ENCODE measurements at places on chromosomes 3 and 15.

DNA sequence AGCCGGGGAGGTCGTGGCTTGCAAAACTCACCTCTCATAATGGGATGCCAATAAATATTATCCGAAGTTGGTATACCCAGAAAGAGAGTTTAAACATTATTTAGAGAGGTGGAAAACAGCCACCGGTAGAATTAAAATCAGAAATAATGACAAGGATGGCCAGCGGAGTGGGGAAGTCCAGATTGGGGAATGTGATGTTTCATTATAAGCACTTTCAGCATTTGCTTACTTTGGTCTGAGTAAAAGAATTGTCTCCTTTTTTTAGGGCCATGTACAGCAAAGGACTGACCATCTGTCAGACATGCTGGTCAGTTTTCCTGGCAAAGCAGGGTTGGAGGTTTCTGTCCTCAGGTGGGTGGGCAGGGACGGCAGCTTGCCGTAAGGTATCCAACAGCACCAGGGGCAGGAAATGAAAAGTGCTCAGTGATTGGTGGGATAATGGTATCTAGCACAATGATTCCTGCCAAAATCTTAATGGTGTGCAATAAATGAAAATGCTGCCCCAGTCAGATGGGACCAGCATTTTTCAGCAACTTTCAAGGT is 24.3 kb downstream of the APBA2 start:
- DNase-seq, result no peak

- DNase-seq, result no peak
Observed at GRCh38 chr3:124316034-124316287, 324.0 kb upstream of the ROPN1 start.

DNA sequence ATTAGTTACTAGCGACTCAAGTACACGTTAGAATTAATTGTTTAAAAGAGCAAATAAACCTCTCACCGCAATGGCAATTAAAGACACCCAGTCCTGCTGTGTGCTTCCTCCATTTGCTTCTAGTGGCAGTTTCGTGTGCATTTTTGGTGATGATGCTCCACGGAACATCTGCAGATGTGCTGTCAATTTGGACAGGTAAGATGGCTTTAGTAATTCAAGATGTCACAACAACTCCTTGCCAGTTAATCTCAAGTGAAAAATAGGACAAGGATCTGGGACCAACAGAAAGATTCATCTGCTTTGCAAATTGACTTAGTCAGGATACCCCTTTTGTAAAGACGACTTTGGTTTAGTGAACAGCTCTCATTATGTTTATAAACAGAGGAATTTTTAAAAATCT is 320.9 kb downstream of the GABRB3 start:
- DNase-seq, result no peak

DNA sequence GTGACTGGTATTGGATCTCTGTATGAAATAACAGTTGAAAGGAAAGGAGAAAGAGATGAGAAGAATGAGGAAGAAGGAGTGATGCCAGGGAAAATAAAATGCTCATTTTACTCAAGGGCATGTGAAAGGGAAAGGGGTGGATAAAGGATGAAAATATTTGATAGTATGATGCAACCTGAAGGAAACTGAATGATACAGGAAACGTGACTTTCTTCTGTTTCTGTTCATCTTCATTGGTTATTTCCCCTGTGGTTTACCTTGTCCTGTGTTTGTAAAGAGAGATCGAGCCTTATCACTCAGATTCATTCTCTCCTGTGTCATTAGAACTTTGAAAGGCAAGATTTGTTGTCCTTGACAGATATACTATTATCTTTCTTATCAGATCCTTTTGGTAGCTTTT is 243.6 kb upstream of the SLITRK3 start:
- no peak for DNase-seq

DNA sequence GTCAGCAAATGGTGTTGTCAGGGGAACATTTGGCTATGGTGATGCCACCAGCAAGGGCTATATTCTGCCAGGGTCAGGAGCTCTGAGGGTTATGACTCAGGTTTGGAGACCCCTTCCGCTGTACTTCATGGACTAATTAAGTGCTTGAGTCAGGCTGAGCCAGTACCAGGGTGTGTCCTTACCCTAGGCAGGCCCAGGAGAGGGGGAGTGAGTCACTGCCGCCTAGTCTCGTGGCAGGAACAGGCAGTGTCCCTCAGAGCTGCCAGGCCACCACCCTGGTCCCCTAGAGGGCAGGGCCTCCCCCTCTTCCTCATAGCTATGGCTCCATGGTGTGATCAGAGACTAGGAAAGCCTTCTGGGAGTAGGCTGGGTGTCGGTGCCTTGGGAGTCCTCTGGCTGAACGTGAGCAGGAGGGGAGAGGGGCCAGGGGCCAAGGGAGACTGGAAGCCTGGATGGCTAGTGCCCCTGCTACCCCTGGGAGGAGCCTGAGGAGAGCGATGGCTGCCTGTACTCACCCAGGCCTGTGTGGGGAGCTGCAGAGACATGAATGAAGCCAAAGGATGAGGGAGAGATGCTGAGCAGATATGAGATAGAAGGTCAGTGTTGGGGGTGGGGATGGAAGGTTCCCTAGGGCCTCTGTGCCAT is 10.6 kb downstream of the MAPKAPK3 start:
- DNase-seq, result peak; percentile 46

DNA sequence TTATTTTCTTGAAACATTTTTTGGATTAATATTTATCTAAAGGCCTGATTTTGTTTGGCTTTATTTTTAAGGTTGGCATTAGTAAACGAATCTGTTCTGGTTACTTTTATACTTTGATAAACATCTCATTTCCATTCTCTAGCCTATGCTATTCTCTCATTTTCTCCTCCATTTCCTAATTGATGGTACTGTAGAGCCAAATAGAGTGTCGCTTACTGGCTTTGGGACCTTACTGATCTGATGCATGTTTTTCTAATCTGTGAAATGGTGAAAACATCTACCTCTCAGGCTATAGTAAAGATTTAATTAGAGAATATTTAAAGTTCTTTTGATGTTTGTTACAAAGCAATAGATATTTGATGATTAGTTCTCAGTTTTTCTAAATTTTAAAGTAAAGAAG is 1.6 kb downstream of the LNP1 start:
- DNase-seq, result no peak

DNA sequence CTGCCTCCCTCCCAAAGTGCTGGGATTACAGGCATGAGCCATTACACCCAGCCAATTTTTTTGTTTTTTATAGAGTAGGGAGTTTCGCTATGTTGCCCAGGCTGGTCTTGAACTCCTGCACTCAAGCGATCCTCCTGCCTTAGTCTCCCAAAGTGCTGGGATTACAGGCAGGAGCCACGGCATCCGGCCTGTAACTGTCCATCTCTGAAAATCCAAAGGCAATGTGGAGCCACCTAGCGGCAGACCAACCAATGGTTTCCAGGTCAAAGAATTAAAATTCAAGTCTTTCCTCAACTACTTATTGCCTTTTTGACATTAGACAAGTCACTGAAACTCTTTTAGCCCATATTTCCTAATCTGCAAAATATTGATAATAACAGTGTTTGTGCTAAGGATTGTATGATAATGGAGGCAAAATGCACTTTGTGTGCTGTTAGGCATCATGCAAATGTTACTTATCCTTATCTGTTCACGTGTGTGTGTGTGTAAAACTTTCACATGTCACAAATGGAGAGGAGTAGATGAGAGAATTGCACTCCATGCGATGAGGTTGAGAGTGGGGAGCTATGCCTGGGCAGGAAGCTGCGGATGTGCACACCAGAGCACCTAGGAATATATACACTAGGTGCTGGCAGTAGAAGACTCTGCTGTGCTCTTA is 48.7 kb downstream of the COL8A1 start:
- peak; percentile 31 for DNase-seq

DNA sequence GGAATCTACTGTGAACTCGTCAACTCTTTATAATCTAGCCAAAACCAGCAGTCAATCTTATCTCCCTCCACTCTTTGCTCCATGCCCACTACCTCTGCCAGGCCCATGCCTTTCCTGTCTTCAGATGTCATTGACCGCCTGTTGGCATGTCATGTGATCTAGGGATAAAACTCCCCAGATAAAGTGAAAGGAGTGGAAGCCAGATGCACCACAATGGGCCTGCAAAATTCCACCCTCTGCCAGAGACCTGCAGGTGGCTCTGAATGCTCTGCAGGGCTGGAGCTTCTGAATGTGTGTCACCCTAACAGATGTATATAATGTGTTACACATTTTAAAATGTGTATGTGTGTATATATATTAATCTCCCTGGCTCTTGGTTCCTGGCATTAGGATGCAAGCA is 2.3 kb upstream of the CCR3 start:
- no peak for DNase-seq

DNA sequence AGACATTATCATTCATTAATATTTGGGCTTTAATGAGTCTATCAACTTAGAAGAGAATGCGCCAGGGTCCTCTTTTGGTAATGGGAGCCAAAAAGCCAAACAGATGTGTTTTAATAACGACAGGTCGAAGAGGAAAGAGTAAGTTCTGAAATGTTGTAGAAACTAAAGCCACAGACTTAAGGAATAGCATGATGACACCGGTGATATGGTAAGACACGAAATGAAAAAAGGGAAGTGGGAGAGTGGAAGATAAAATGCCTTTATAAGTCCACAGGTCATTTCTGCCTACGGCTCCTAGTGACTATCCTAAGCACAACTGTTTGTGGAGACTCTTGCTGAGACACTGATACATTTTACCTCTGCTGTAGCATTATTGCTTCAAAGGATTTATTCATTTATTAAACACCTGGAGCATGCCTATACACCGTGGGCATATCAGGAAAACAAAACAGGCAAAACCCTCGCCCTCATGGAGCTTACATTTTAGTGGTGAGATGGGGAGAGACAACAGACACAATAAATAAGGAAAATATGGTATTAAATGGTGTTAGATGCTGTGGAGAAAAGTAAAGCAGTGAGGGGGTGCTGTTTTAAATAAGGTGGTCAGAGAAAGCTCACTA is 11.7 kb upstream of the CD47 start:
- no peak for DNase-seq

GRCh38 chr3:189137416-189137815 is 34.4 kb upstream of the TPRG1 start:
- DNase-seq, result no peak

All from stimulated activated CD4-positive, alpha-beta T cell treated with anti-CD3 and anti-CD28 coated beads, Interleukin-1b, Interleukin-23, amount 100 ng/mL, for 48 hours (primary cell).